ENCODE measurements at places on chromosomes 7 and 10. TPM values are rescaled to one million over a fixed set of nuclear protein-coding genes. Genes with fewer than 3 reads are reported as not detected.

Gene PRKAG2
- 22.6 TPM for total RNA-seq

Gene FKBP6
- total RNA-seq = not detected

Gene NKX2-3
- not detected for total RNA-seq

Gene STK31
- 0.52 TPM for total RNA-seq

Gene ATOH7
- total RNA-seq = not detected

Gene RBM33
- total RNA-seq = 82.3 TPM

Gene DPP6
- total RNA-seq = not detected

Gene ENTPD7
- 9.0 TPM for total RNA-seq

Gene SH2D4B
- 0.25 TPM for total RNA-seq

Gene CRTAC1
- not detected for total RNA-seq

Gene COL26A1
- not detected for total RNA-seq
